Erythroblast (primary cell): ENCODE measurements at places on chromosomes 6 and 20.

- no peak for DNase-seq
These were observed 938.6 kb downstream of the C6orf118 start for GRCh38 chr6:164370773-164371172.

DNA sequence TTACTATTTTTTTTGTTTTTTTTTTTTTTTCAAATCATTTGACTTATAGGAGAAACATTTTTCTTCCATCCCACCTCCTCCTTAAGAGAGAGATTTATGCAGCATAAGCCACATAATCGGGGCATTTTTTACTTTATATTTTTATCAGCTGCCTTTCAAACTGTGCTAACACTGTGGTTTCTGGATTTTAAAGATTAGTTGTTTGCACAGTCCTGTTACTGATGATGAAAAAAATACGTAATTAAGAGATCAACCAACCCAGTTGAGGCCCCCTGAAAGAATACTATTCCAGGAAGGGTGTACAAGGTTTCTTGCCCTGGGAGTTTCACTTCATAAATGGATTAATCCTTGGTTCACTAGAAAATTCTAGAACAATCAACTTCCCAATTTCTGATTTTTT is 68.3 kb downstream of the MMS22L start:
- peak; percentile 71 for DNase-seq

GRCh38 chr6:125949069-125949468 is 7.5 kb upstream of the HINT3 start:
- no peak for DNase-seq

- DNase-seq = peak; percentile 85
These were observed 54.0 kb upstream of the BTN3A2 start for GRCh38 chr6:26311012-26311384.

DNA sequence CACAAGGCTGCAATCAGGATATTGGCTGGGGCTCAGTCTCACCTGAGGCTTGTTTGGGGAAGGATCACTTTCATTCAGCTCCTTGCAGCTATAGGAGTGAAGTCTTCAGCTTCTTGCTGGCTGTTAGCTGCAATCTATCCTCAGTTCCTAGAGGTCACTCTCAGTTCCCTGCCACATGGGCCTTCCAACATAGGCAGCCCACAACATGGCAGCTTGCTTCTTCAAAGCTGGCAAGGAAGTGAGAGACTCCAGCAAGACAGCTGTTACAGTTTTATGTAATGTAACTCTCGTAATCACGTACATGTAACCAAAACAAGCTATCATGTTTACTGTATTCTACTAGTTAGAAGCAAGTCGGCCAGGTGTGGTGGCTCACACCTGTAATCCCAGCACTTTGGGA is 226.9 kb downstream of the CDC5L start:
- DNase-seq = no peak

GRCh38 chr20:2349801-2350200 is 30.9 kb upstream of the TGM6 start:
- no peak for DNase-seq

DNA sequence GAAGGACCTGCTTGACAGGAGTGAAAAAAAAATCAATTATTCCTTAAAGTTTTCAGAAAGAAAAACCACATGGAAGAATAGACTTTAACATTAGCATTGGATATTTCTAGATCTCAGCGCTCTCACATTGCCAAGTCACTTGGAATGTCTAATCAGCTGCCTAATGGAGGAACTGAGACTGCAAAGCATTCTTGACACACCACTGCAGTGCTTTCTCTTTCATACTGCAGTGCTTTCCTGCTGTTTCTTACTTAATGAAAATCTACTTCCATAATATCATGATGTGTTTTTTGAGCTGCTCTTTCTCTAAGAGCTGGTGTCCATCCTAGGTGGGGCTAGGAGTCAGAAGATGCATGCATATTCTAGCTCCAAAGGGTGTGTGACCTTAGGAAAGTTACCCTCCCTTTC is 20.4 kb upstream of the MCM3 start:
- DNase-seq = no peak

DNA sequence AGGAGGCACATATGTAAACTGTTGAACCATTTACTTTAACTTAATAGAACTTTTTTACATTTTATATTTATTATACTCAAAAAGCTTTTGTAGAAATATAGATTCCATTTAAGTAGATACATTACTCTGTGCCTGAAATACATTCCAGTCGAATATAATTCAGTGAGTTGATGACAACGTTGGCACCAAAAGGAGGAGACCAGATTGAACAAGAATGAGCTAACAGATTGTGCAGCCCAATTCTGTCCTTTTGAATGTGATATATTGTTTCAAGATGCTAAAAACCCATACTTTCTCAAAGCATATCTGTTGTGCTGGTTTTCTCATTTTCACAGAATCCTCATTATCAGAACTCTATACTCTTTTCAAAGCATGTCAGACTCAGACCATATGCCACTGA is 147.4 kb upstream of the SIM1 start:
- DNase-seq = no peak

- DNase-seq = no peak
These were observed 16.9 kb upstream of the CBFA2T2 start for GRCh38 chr20:33472868-33473435.

DNA sequence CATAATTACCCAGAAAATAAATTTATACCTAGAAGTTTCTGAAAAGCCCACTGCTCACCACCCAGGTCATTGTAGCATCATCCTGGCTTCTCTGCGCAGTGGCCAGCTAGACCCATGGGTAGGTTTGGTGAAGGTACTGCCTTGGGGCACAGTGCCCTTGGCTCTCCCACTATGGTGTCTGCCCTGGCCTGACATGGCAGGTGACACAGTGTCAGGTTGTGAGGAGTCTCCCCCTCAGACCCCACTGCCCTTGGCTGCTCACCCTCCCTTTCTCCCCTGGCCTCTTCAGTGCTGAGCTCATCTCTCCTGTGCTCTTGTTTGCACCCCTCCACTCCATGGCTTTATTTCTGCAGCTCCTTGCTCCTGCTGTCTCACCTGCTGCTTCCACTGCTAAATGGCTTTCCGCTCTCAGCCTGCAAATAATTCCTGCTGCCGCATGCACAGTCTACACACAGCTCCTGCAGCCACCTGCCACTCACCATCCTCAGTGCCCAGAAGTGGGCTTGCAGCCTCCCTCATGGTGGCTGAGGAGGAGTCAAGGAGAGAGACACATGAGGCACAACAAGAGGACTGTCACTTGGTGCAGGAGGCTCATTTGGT is 313.4 kb upstream of the MOCS1 start:
- no peak for DNase-seq

DNA sequence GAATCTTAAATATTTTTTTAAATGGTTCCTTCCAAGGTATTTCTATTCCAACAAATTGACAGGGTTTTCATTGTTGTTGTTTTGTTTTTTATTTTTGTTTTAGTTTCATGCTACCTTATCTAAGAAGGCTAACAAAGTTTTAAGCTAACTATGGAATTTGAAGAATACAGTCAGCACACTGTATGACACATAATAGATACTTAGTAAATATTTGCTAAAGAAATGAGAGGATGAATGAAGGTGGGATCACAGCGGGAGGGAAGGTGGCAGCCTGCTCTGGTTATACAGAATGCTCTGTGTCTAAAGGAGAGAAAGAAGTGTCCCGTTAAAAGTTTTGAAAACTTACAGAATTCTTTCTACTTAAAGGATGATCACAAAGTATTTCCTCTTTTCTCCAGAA is 43.7 kb upstream of the DST start:
- DNase-seq = no peak

GRCh38 chr20:6702144-6702543 is 65.3 kb upstream of the BMP2 start:
- DNase-seq = no peak

- DNase-seq = no peak
These were observed 92.6 kb downstream of the UTRN start for GRCh38 chr6:144377586-144378210.

- peak; percentile 66 for DNase-seq
These were observed 1.6 kb downstream of the SRSF6 start for GRCh38 chr20:43459022-43459942.

- no peak for DNase-seq
These were observed 261.1 kb downstream of the THBS2 start for GRCh38 chr6:168992446-168993144.
